T-helper 22 cell (primary cell): ENCODE measurements at places on chromosomes 6 and 20.

GRCh38 chr6:16635291-16635809, 125.9 kb downstream of the ATXN1 start:
- no peak for DNase-seq

- DNase-seq, result no peak
Measured at GRCh38 chr6:109045493-109045892, 49.2 kb downstream of the SESN1 start.

DNA sequence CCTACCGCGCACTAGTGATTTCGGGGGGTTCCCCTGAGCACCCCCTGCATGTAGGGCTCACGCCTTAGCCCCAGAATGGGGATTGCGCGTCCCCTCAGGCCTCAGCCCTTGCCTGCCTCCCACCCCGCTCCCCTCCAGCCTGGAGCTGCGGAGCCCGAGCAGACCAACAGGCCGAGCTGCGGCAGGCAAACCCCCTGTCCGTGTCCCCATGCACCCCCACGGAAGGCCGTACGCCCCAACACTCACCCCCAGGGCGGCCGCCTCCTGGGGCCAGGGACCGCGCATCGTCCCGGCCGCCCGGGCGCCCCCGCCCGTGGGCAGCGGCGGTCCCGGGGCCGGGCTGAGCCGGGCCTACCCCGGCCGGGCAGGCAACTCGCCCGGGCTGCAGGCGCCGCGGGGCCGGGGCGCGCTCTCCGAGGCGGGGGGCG, 1.2 kb upstream of the KCNB1 start:
- DNase-seq, result no peak

- DNase-seq, result no peak
Measured at GRCh38 chr6:167212713-167213005, 54.9 kb upstream of the GPR31 start.

DNA sequence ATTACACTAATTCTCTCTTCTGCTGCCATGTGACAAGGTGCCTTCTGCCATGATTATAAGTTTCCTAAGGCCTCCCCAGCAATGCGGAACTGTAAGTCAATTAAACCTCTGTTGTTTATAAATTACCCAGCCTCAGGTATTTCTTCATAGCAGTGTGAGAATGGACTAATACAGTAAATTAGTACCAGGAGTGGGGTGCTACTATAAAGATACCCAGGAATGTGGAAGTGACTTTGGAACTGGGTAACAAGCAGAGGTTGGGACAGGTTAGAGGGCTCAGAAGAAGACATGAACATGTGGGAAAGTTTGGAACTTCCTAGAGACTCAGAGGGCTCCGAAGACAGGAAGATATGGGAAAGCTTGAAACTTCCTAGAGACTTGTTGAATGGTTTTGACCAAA, 34.8 kb downstream of the MICA start:
- DNase-seq, result no peak

DNA sequence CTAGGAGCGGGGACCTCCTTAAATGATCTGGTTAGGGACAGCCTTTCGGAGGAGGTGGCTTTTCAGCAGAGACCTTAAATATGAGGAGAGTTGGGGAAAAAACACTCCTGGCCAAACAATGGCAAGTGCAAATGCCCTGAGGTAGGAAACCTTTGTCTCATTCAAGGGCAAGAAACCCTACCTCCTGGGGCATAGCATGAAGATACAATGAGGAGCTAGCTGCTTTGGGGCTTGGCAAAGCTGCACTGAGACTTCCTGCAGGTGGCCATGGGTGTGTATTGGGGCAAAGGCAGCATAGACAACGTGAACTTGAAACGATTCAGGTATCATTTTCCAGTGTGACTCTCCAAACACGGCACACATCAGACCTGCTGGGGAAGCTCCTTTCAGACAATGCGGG, 30.7 kb downstream of the PMEPA1 start:
- DNase-seq, result no peak

DNA sequence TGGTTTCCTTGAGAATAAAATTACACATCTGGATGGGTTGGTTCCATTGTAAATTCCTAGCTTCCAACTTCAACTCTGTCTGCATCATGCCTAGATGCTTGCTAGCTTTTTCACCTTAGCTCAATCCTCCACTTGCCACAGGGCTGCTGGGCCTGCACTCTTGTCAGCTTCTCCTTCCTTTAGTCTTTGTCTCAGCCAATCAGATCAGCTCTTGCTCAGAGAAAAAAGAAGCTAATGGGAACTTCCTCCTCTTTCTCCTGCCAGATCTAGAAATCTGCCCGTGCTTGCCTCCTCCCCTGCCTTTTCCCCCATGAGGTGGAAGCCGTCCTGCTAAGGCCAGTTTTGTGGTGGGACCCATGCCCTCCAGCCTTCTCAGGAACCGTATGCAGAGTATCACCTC, 18.5 kb downstream of the RAE1 start:
- DNase-seq, result no peak

DNA sequence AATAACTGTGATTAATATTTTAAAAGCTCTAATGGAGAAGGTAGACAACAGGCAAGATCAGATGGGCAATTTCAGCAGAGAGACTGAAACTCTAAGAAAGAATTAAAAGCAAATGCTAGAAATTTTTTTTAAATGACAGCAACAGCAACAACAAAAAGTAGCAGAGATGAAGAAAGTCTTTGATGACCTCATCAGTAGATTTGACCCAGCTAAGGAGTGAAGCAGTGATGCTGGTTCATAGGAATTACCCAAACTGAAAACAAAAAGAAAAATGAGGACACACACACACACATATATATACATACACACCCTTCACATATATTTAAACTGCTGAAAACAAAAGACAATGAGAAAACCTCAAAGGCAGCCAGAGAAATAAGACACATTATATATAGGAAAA, 197.6 kb upstream of the ARID1B start:
- DNase-seq, result no peak

- DNase-seq, result no peak
Measured at GRCh38 chr6:4055420-4056041, 23.4 kb downstream of the FAM217A start.

GRCh38 chr20:23207826-23208540, 121.9 kb upstream of the CD93 start:
- DNase-seq, result no peak

- no peak for DNase-seq
Measured at GRCh38 chr6:52546678-52547077, 30.2 kb downstream of the TRAM2 start.

DNA sequence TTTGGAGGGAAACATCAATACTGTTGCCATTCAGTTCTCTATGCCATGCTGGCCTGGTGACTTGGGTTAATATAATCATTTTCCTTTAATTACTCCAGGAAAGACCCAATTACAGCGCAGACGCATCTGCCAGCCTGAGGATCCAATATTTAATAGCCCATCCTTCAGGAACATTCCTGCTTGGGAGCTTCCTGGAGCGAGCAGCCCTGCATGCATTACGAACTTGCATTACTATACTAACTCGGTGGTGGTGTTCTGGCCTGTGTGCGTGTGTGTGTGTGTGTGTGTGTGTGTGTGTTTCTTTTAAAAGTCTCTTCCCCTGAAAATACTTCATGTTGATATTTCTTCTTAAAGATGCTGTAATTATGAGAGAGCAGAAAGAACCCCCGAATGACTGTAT, 26.5 kb downstream of the PMEPA1 start:
- no peak for DNase-seq

DNA sequence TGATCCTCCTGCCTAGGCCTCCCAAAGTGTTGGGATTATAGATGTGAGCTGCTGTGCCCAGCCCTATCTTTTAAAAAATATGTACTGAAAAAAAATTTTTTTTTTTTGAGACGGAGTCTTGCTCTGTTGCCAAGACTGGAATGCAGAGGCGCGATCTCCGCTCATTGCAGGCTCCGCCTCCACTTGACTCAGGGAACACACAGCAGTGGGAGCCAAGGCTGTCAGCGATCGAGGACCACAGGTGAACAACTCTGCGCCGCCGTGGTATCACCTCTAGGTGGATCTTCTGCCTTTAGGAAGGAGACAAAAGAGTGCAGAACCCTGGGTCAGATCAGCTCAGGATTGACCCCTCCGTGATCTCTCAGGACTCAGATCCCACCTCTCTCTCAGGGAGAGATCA, 13.7 kb downstream of the RAET1E start:
- no peak for DNase-seq

DNA sequence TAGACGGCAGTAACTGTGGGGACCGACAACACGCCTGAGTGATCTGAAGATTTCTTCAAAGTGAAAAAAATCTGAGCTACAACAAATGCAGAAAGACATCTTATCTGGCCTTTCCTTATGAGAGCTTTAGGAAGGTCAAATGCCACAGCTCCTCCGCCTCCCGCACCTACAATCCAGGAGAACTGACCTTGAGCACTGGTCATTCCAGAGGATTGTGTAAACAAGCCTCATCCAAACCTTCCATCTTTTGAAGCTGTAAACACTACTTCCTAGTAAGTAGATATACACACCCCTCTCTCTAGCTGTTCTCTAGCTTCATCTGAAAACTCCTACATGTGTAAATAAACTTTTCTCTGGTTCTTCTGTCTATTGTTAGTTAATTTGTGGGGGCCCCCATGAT, 76.9 kb downstream of the CD24 start:
- no peak for DNase-seq

DNA sequence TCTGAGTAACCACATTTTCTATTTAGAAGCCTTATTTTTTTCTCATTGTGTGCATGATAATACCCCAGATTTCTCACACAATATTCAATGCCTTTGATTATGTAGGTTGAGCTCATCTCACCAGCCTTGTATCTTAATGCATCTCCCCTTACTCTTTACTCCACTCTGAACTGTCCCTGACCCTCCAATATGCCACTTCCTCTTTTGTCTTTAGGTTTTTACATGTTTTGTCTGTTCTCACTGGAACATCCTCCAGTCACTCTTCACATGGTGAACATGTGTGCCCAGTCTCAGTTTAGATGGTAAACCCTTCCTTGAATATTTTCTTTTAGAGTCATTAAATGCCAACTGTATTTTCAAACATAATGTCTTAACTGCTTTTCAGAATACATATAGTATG, 392.9 kb upstream of the IMPG1 start:
- DNase-seq, result no peak

DNA sequence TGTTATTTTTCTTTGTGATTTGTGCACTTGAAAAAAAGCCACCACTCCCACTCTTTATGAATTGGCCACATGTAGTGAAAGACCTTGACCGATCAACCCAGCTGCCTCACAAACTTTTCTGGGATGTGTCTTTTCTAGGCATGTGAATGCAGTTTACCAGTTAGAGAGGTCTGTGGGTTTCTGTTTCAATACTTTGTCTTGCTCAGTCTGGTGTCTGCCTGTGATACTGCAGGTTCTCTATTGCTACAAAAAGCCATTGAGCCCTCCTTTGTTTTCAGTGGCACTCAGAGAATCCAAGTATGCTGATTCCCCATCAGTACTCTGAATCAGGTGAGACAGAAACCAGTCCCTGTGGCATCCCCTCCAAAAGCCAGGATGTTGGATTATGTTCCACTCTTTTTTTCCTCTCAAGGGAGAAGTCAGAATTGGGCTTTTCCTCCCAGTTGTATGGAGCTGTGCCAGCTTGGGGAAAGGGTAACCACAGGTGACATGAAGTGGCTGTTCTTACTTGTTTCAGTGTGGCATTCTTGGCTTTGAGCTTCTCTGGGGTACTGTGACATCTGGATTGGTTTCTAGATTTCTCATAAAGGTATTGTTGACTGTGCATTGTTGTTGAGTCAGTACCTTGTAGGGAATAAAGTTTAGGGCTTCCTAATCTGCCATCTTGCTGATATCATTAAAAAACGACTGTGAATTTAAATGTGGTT, 26.3 kb upstream of the ZFP64 start:
- DNase-seq, result no peak

GRCh38 chr6:133837801-133838349, 51.0 kb upstream of the TCF21 start:
- peak; percentile 8 for DNase-seq

GRCh38 chr6:19519941-19520340, 317.2 kb upstream of the ID4 start:
- no peak for DNase-seq

- no peak for DNase-seq
Measured at GRCh38 chr20:49503176-49503575, 20.7 kb upstream of the KCNB1 start.

GRCh38 chr6:87116922-87117321, 22.0 kb upstream of the CGA start:
- DNase-seq, result no peak

DNA sequence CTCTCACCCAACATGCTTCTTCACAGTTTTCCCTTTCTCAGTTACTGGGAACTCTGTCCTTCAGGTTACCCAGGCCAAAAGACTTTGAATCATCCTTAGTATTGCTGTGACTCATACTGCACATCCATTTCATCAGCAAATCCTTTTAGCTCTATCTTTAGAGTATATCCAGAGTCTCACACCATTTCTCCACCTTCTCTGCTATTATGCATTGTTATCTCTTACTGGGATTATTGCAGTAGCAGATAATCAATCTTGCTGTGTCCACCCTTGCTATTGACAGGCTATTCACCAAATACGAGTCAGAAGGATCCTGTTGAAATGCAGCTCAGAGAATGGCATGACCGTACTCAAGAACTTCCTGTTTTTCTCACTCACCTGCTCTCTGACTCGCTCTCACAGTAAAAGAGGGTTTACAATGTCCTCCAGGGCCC, 57.3 kb downstream of the BCKDHB start:
- no peak for DNase-seq

GRCh38 chr6:168678077-168678476, 237.1 kb downstream of the SMOC2 start:
- no peak for DNase-seq

DNA sequence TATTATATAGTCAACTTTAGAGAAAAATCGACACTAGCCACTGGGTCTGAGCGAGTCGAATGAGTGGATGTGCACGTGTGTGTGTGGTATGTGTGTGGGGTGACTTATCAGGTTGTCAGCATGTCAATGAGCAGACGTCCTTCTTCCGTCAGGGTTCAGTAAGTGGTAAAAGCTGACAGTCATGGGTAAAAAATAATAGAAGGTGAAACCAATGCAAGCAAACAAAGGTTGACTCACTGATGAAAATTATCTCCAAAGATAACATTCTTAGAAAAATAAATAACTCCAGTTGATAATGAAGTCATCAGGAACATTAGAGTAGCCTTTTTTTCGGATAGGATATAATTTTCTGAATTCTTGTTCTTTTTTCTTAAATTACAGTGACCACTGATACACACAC, 243.8 kb upstream of the FOXQ1 start:
- DNase-seq, result no peak

- DNase-seq, result no peak
Measured at GRCh38 chr6:21613809-21614208, 20.3 kb downstream of the SOX4 start.

DNA sequence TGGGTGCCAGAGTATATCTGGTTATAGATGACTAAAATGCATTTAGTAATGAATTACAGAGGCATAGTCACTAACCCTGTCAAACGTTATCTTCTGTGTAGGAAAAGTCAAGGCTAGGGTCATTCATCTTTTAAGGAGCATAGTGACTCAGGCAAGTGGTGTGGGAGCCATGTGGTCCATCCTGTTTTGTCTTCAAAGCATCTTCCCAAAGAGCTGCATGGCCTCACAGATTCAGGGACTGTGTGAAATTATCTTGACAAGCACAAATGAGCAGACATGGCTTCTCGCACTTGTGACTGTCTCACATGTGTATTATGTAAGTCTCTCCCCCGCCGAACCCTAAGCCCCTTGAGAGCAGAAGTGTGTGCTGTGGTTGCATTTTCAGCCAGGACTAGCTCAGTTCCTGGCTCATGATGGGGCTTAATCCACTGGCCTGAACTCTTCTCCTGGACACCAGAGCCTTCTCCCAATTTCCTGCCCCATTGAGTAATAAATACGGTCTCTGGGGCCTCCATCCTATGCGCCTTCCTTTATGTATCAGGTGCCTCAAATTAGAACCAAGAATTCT, 769.1 kb downstream of the QKI start:
- DNase-seq, result no peak
